CD4-positive, alpha-beta T cell treated with Interleukin-15 for 4 hours (primary cell): ENCODE measurements at places on chromosomes 12 and 14.

DNA sequence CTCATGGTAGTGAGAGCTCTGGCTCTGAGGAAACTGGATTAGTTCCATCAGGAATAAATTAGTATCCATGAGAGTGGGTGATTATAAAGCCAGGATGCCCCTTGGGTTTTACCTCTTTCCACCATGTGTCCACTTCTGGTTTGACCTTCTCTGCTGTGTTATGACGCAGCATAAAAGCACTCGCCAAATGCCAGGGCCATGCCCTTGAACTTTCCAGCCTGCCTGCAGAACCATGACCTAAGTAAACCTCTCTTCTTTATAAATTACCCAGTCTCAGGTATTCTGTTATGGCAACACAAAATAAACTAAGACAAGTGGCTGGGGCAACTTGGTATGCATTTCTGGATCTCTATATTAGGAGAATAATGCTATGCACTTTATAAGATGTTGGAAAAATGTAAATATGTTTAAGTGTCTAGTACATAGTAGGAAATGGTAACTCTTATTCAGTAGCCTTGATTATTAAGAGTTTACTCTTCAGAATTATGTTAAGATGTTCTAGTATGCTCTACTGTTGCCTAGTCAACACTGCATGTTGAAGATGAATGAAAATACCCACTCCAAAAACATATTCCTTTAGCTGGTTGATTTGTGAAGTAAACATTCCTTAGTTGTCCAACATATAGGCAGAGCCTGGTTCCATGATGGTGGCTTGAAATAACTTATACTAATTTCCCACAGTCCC, 455.6 kb upstream of the TMPO start:
- no peak for DNase-seq

DNA sequence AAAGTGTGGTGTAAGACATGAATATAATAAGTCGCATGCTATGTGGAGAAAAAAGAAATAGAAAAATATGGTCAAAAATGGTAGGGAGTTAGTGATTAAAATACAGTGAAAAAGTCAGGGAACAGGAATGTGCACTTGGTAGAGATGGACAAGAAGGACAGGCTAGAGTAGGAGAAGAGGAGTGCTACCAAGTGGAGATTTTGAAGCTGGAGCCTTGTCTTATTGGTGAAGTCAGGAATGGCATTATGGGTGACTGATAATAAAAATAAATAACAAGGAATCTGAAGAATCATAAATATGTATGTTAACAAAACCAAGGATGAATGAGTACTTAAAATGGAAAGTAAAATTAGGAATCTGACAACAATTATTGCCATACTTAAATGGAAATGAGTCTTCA, 204.8 kb downstream of the PRKD1 start:
- DNase-seq: no peak

DNA sequence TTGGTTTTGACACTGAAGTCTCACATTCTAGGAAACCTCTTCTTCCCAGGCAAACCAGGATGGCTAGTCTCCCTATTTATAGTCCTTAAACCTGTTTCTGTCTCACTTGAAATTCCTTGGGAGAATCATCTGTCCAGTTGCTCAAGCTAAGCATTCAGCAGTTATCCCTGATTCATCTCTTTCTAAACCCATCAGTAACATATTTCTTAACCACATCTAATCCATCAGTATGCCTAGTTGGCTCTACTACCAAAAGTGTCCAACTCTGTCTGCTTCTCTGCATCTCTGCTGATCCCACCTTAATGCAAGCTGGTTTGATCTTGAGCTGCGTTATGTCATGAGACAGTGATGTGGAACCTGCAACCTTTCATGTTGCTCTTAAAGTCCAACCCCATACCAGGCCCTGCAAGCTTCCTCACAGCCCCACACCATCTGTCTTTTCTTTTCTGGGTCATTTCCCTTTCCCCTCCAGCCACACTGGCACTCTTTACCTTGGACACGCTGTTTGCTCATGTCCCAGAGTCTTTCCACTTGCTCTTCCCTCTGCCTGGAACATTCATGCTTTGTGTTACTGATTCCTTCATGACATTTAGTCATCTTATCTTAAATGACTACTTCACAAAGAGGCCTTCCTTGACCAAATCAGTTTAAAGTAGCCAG, 380.8 kb upstream of the RGS6 start:
- DNase-seq: no peak

- peak; percentile 37 for DNase-seq
Observed at GRCh38 chr14:20477211-20477876, 8.1 kb downstream of the PNP start.

GRCh38 chr12:126903027-126903876, 1363.7 kb upstream of the TMEM132C start:
- DNase-seq: no peak
